ENCODE measurements at places on chromosomes 1 and 21.
A peak's percentile ranks its signal among the peaks of the same experiment; 100 is the strongest.

DNA sequence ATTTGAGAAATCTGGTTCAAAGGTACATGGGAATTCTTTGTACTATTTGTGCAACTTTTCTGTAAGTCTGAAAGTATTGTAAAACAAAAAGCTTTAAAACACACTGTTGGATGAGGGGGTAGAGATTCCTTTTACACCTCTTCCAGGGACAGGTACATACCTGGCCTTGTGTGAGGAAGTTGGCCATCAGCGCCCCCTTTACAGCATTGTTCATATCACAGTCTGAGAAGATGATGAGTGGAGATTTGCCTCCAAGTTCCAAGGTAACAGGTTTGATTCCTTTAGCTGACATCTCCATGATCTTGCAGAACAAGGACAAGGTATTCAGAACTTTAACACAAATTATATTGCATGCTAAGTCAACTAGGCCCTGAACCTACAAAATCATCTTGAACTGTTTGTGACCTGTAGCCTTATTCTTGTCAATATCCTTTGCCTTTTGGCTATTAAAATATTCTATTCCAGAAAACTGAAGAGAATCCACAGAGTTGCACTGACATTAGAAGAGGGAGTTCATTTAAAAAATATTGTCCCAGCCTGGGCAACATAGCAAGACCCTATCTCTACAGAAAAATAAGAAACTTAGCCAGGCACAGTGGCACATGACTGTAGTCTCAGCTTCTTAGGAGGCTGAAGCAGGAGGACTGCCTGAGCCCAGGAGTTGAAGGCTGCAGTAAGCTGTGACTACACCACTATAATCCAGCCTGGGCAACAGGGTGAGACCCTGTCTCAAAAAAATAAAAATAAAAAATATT, 18.9 kb downstream of the ALDH9A1 start:
- peak; percentile 29 for DNase-seq

DNA sequence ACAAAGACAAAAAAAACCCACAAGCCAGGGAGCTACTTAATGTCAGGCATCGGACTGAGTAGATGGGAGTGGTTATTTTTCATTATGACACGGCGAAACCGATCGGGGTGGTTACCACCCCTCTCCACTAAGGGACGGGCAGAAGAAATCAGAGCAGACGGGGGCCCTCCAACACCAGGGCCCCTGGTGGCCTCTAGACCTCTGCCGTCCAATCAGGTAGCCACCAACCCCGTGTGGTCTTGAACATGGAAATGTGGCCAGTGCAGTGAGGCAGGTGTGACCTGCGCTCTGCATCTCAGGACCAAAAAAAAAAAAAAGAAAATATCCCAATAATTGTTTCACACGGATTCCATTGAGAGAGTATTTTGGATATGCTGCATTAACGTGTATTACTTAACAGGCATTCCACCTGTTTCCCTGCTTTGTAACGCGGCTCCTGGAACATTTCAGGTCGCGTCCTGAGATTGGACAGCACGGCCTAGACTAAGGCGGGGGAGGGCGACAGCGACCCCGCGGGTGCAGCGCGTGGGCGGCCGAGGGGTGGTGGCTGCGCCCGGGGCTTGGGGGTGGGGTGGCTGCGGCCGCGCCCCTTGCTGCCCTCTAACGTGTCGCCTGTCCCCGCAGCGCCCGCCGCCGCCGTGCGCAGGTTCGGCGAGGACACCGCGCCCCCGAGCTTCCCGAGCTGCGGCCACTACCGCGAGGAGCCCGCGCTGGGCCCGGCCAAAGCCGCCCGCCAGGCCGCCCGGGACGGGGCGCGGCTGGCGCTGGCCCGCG, 48.3 kb downstream of the SIM2 start:
- DNase-seq: no peak

- DNase-seq: peak; percentile 50
Measured at GRCh38 chr1:9494936-9495758, 44.1 kb upstream of the SLC25A33 start.

GRCh38 chr1:198640174-198640573, 1.3 kb downstream of the PTPRC start:
- DNase-seq: no peak

DNA sequence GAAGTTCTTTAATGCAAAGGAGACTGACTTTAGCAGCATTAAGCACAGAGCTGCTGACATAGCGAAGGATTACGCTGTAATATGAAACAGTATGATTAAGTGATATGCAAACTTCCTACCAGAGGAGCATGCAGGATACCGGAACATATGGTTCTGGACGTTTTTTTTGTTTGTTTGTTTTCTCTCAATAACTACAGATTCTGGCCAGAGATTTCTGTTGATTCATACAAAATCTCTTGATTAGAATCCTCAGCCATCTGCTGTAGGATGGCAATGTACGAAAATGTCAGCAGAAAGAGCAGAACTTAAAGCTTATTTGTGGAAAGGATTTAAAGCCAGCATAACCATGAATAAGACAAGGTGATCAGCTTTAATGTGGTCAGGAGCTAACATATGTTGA, 970.7 kb downstream of the KCNT2 start:
- DNase-seq: no peak

DNA sequence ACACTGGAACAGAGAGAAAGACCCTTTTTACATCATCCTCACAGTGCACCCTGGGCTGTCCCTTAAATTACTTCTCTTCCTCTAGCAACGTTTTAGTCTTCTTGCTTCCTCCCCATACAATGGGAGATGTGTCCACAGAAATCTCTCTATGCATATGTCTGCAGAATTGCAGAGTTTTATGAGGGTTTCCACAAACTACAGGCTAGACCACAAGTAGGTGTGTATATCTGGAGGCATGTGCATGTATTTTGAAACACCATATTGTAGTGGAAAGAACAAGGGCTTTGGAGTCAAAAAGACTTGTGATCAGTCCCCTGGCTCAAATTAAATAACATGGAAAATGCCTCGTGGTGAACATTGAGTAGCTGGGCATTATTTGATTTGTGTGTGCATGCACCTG, 121.3 kb upstream of the IPO9 start:
- no peak for DNase-seq

DNA sequence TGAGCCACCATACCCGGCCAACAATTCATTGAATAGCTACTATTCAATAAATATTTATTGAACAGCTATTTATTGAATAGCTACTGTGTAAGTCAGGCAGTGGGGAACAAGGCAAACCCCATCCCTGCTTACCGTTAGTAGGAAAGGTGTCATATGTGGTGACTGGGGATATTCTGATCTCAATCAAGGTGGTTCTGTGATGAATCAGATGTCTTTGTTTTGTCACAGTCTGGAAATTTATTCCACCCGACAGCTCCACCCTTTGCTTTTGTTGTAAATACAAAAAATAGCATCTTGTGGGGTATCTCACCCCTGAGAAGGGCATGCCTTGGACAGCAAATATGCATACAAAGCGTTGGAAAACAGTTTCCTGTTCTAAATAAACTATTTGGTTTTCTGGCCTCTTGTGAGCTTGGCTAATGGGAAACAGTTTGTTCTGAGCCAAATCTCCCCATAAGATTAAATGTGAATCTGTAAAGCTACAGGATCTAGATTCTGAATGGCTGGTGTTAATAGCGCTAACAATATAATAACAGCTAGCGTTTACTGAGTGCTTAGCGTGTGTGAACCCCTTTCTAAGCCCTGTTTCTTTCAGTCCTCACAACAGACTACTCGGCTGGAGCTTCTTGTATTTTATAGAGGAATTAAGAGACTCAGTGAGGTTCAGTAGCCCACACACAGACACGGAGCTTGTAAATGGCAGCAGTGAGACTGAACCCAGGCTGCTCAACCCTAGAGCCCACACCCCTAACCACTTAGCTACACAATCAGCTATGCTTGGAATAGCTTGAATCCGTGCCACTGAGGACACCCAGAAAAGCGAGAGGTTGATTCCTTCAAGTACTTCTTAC, 5.5 kb downstream of the PDPN start:
- DNase-seq: no peak

DNA sequence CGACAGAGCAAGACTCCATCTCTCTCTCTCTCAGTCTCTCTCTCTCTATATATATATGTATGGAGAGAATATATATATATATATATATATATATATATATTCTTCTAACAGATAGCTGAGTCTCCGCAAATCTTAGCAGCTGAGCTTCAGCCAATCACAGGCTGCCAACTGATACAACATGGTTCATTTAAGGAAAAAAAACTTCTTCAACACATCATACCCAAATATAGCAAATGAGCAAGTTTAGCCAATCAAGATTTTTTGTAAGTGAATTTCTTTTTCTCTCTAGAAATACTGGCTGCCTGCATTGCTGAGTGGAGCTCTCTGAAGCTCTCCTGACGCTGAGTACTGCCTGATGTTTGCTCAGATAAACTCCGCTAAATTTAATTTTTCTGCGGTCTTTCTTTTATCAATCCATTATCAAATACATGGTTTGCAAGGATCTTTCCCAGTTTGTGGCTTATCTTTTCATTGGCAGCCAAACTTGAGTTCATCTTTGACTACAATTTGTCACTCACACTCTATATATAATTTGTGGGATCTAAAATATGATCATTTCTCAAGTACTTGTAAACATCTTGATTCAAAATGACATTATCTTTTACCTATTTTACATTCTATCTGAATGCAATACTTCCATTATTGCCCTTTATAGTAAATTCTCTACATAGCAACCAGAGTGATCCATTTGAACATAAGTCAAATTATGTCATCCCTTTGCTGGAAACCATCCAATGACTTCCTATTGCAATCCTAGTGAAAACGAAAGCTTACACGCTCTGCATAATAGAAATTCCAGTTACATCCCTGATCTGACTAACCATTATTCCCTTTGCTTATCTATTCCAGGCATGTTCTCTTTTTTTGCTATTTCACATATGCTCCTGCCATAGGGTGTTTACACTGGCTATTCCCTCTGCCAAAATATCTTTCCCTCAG, 2131.7 kb downstream of the MRPL39 start:
- DNase-seq: no peak
